T-helper 2 cell treated with Interferon-gamma antibody and Interleukin-4, amounts not matched to agents 100 ng/mL and 5 ng/mL, for 36 hours (primary cell): ENCODE measurements at places on chromosomes 1 and 21. TPM values are rescaled to one million over a fixed set of nuclear protein-coding genes. Genes with fewer than 3 reads are reported as not detected.

Gene RIMS3
- total RNA-seq = 2.5 TPM in 2 replicates

Gene RGL1
- total RNA-seq = 2.7 and 3.1 TPM in 2 replicates

Gene AMPD1
- total RNA-seq = not detected in 2 replicates

Gene OR2L2
- 0.05 and 0.11 TPM in 2 replicates for total RNA-seq

Gene TDRD5
- total RNA-seq = not detected in 2 replicates

Gene OR2T2
- total RNA-seq = not detected in 2 replicates

Gene C8A
- total RNA-seq = not detected in 2 replicates

Gene SLC22A15
- 0.32 and 0.95 TPM in 2 replicates for total RNA-seq

Gene FABP3
- total RNA-seq = not detected in 2 replicates

Gene LCE1A
- total RNA-seq = not detected in 2 replicates

Gene TRIM67
- total RNA-seq = not detected in 2 replicates

Gene ODR4
- 15.0 and 16.8 TPM in 2 replicates for total RNA-seq

Gene C1orf87
- not detected in 2 replicates for total RNA-seq

Gene TCHHL1
- total RNA-seq = not detected in 2 replicates

Gene GJB4
- total RNA-seq = not detected in 2 replicates

Gene ERICH3
- not detected in 2 replicates for total RNA-seq

Gene KRTAP10-11
- total RNA-seq = not detected in 2 replicates

Gene AMY1B
- not detected in 2 replicates for total RNA-seq

Gene CRP
- total RNA-seq = not detected in 2 replicates

Gene PTGFR
- not detected in 2 replicates for total RNA-seq

Gene PRAMEF26
- not detected in 2 replicates for total RNA-seq

Gene FOXD2
- 0.23 and 0.27 TPM in 2 replicates for total RNA-seq

Gene OXCT2
- 0.66 and 0.68 TPM in 2 replicates for total RNA-seq

Gene GABRD
- total RNA-seq = 0.18 TPM in 1 of 2 replicates, not detected in the other

Gene SMCP
- total RNA-seq = not detected in 2 replicates

Gene DCDC2B
- total RNA-seq = not detected in 2 replicates

Gene OR2T1
- not detected in 2 replicates for total RNA-seq

Gene RNPC3
- total RNA-seq = 23.9 and 25.4 TPM in 2 replicates

Gene KMO
- not detected in 2 replicates for total RNA-seq

Gene NGF
- not detected in 2 replicates for total RNA-seq

Gene ZNF678
- 4.6 and 6.6 TPM in 2 replicates for total RNA-seq

Gene SLC9C2
- total RNA-seq = not detected in 2 replicates

Gene BCL2L15
- total RNA-seq = 3.4 and 3.7 TPM in 2 replicates

Gene BRDT
- not detected in 2 replicates for total RNA-seq

Gene TPTE
- not detected in 2 replicates for total RNA-seq

Gene GJA5
- total RNA-seq = not detected in 2 replicates

Gene UBE2U
- total RNA-seq = not detected in 2 replicates

Gene ARL8A
- 59.6 and 62.9 TPM in 2 replicates for total RNA-seq

Gene ARTN
- total RNA-seq = 0.48 and 0.64 TPM in 2 replicates

Gene PER3
- total RNA-seq = 3.0 and 3.2 TPM in 2 replicates

Gene SAMD11
- not detected in 2 replicates for total RNA-seq

Gene TMEM52
- total RNA-seq = 0.23 TPM in 1 of 2 replicates, not detected in the other

Gene LCE1E
- not detected in 2 replicates for total RNA-seq

Gene CELA2B
- total RNA-seq = not detected in 2 replicates

Gene DAB1
- total RNA-seq = 2.9 and 3.5 TPM in 2 replicates

Gene CR1
- total RNA-seq = 0.14 and 0.16 TPM in 2 replicates

Gene GBP6
- 0.34 and 0.36 TPM in 2 replicates for total RNA-seq

Gene ACTA1
- 0.16 TPM in 1 of 2 replicates, not detected in the other for total RNA-seq

Gene RHEX
- total RNA-seq = not detected in 2 replicates

Gene DIO1
- not detected in 2 replicates for total RNA-seq

Gene JTB
- total RNA-seq = 138 and 139 TPM in 2 replicates

Gene UBASH3A
- total RNA-seq = 84.2 and 93.0 TPM in 2 replicates

Gene IVL
- total RNA-seq = not detected in 2 replicates

Gene SH2D5
- total RNA-seq = 0.07 TPM in 1 of 2 replicates, not detected in the other
